ENCODE measurements at places on chromosomes 4 and X.

- DNase-seq, result no peak
These were observed 4.5 kb downstream of the ANXA5 start for GRCh38 chr4:121692261-121692660.

- peak; percentile 23 for DNase-seq
These were observed 193.1 kb upstream of the GPC4 start for GRCh38 chrX:133608406-133608805.

GRCh38 chr4:152246659-152247058 is 289.2 kb downstream of the FBXW7 start:
- DNase-seq, result no peak

GRCh38 chr4:128782076-128782715 is 27.3 kb upstream of the JADE1 start:
- DNase-seq, result no peak

- DNase-seq, result no peak
These were observed 22.8 kb upstream of the FMR1NB start for GRCh38 chrX:147958291-147958690.

GRCh38 chr4:777520-778262 is 48.2 kb downstream of the CPLX1 start:
- no peak for DNase-seq

DNA sequence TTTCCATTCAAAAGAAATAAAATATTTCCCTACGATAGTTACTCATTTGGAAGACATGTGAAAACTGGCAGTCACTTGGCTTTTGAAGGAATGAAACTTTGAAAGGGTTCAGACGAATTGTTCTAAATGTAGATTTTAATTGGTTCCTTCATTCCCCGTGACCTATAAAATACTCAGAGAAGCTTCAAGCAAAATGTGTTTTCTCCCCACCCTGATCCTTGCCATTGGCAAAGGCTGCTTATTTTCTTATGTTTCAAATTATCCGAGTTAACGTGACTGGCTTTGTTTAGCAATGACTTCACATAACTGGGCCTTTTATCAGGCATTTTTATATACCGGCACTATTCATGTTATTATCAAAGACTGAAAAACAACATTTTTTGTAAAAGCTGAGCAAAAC is 204.1 kb upstream of the NEIL3 start:
- DNase-seq, result no peak

DNA sequence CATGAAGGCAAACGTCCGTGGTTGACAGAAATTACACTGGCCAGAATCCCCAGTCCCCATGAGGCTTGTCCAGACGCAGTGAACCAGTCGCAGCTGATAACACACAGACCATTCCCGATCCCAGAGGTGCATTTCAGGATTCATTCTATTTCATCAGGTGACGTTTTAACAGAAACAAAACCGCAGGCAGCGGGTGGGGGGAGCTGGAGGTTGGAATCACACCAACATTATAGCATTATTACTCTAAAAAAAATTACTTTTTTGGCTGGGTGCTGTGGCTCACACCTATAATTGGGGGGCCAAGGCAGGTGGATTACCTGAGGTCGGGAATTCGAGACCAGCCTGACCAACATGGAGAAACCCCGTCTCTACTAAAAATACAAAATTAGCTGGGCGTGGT is 25.2 kb downstream of the NOP14 start:
- DNase-seq, result no peak

DNA sequence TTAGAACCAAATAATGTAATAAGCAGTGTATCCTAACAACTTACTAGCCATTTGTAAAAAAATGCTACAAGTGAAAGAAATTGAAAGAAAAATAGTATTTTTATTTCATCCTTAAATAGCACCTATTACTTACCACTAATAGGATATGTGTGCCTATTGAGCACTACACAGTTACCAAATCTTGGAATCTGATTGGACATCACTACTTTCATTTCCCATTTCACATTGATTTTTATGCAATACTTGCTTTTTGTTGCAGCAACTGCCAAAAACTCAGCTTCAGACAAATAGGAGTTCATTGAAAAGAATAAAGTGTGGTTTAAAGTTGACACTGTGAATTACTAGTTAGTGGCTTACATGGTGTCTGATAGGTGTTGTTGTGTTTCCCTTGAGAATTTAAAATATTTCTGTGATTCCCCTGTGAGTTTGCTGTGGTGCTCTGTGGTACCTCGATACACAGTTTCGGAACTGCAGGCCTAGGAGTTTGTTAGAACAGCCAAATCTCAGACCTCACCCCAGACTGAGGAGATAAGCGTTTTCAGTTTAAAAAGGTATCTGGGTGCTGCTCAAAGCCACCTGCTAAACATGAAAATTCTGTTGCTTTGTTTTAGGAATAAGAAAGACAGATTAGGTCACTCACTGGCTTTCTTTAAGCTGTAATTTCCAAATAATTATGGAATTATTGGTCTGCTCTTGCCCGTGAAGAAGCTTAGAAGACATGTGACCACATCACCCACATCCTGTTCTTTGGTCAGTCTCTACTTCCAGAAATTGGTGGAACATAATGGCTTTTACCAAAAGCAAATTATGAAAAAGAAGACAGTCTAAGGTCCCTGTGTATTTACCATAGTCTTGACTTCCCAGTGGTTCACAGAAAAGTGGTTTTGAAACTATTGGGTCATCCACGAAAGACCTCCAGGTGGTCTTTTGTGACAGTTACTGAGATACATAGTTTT is 97.8 kb downstream of the SYTL5 start:
- no peak for DNase-seq

DNA sequence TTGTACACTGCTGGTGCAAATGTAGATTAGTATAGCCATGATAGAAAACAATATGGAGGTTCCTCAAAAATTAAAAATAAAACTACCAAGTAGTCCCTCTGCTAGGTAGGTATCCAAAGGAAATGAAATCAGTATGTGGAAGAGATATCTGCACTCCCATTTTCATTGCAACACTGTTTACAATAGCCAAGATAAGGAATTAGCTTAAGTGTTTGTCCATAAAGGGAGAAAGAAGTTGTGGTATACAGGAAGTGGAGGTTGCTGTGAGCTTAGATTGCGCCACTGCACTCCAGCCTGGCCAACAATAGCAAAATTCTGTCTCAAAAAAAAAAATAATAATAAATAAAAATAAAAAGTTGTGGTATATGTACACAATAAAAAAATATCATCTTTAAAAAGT is 325.0 kb upstream of the EMCN start:
- no peak for DNase-seq

- DNase-seq, result no peak
These were observed 51.8 kb downstream of the CHRDL1 start for GRCh38 chrX:110743679-110744340.

GRCh38 chr4:27515140-27515539 is 654.5 kb downstream of the STIM2 start:
- DNase-seq, result no peak

DNA sequence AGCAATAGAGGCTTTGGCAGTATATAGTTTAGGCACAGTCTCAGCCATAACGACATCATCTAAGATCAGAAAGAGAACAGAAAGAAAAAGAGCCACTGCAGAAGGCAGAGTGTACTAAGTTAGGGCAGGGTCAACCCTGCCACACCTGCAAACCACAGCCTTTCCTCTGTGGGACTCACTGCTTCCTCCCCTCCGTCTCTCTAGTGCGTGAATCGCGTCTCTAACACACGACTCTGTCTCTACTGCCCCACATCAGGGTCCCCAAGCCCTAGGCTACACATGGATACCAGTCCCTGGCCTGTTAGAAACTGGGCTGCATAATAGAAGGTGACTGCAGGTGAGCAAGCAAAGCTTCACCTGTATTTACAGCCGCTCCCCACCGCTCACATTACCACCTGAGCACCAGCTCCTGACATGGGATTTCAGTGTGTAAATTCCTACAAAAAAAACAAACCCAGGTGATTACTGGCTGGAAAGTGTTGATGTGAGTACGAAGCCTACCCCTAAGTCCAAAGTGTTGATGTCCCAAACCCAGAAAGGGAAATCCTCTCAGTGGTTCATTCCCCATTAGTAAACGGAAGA is 128.9 kb downstream of the PRKX start:
- DNase-seq, result no peak

- no peak for DNase-seq
These were observed 42.8 kb upstream of the PRDM8 start for GRCh38 chr4:80154545-80154933.

- no peak for DNase-seq
These were observed 49.6 kb downstream of the LAMP2 start for GRCh38 chrX:120419463-120419862.

GRCh38 chr4:2924765-2925301 is 38.4 kb downstream of the NOP14 start:
- DNase-seq, result no peak

DNA sequence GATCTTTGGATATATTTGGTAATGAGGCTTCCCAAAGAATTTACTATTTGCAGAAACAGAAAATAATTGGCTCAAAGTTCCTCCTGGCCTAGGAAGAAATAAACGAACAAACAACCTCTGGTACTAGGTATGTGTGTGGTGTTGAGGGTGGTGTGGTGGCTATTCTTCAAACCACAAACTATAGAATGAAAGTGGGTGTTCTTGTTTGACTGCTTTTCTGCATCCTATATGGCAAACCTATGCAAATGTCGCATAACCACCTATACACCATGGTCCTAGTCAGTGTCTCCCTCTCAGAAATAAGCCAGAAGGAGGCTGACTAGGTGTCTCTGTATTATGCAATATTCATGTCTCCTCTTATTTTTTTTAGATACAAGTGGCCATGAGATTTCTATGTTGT is 106.6 kb upstream of the PCDH18 start:
- no peak for DNase-seq

GRCh38 chr4:19193274-19193981 is 1058.3 kb upstream of the SLIT2 start:
- DNase-seq, result no peak

GRCh38 chr4:54109241-54110018 is 9.5 kb downstream of the GSX2 start:
- no peak for DNase-seq

GRCh38 chr4:87555773-87556619 is 26.8 kb upstream of the SPARCL1 start:
- DNase-seq, result peak; percentile 41
